Hepatocyte (in vitro differentiated cells): ENCODE measurements at places on chromosomes 5 and 9.

- DNase-seq = no peak
These were observed 164.8 kb downstream of the EFNA5 start for GRCh38 chr5:107505763-107506534.

DNA sequence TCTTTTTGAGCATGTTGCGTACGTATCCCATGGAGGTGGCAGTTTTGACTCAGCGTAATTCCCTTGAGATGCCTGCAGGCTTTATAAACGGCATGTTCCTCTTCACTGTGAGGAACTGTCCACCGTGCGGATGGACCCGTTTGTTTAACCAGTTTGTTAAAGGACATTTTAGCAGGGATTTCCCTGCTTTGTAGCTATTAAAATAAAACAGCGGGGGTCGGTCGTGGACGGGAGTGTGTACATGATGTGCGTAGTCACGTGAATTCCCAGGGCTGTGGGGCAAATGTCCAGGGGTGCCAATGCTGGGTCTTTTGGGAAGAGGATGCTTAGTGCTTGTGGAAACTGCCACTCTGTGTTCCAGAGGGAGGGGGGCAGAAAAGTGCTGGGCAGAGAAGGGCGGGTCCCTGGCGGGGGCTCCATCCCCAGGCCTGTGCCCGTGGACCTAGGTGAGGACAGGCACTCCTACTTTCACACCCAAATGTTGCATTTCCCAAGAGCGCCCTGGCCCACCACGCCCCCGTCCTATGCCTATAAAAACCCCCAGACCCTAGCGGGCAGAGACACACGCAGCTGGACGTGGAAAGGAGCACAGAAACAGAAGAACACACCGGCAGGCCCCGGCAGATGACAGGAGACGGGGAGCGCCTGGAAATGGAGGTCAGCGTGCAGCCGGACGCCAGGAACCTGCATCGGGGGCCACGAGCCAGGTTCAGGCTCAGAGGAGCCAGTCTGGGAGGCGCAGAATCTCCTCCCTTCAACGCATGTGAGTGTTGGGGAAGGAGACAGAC lies 4.0 kb upstream of the TERT start:
- peak; percentile 3 for DNase-seq

- peak; percentile 55 for DNase-seq
These were observed 194.1 kb downstream of the AOPEP start for GRCh38 chr9:94920420-94921091.

GRCh38 chr9:4262735-4263141 lies 37.1 kb downstream of the GLIS3 start:
- peak; percentile 54 for DNase-seq
